ENCODE measurements at places on chromosomes 6 and 20.

DNA sequence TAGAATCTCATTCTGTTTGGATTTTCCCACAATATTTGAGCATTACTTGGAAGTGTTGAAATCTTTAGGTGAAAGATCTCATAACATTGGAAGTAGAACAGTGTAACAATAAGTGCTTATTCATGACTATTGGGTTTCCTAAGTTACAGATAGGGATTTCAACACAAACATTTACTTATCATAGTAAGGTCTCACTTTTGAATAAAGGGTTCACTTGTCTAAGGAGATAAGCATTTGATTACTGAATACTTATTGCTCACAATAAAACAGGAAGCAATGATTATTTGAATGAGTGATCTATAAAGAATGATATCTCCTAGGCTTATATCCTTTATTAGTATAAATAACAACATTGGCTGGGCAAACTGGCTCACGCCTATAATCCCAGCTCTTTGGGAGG lies 14.8 kb downstream of the DDX43 start:
- no peak for DNase-seq

DNA sequence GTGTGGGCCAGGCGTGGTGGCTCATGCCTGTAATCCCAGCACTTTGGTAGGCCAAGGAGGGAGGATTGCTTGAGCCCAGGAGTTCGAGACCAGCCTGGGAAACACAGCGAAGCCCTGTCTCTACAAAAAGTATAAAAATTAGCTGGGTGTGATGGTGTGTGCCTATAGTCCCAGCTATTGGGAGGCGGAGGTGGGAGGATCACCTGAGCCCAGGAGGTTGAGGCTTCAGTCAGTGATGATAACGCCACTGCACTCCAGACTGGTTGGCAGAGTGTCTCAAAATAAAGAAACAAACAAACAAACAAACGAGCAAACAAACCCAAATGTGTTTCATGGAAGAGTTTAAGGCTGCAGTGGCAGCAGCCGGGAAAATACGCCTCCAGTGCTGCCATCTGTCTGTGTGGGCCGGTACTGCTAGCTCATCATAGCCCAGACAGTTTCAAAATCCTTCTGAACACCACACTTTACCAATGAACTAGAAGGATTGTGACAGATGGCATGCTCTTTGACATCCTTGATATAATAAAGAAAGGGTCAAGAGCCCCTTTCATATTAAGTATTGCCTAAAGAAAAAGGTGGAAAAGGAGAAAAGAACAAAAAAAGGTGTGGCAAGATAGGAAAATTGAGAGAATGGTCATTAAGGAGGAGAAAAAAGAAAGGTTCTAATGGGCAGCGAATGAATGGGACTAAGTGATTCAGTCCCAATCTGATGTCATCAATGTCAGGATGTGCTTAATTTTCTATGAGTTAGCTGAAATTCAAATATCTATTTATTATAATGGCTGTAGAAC lies 298.6 kb downstream of the SYNE1 start:
- peak; percentile 19 for DNase-seq

- no peak for DNase-seq
These were observed 9.9 kb upstream of the SNX9 start for GRCh38 chr6:157813191-157813590.

- DNase-seq: no peak
These were observed 218.5 kb downstream of the LY86 start for GRCh38 chr6:6806844-6807518.

DNA sequence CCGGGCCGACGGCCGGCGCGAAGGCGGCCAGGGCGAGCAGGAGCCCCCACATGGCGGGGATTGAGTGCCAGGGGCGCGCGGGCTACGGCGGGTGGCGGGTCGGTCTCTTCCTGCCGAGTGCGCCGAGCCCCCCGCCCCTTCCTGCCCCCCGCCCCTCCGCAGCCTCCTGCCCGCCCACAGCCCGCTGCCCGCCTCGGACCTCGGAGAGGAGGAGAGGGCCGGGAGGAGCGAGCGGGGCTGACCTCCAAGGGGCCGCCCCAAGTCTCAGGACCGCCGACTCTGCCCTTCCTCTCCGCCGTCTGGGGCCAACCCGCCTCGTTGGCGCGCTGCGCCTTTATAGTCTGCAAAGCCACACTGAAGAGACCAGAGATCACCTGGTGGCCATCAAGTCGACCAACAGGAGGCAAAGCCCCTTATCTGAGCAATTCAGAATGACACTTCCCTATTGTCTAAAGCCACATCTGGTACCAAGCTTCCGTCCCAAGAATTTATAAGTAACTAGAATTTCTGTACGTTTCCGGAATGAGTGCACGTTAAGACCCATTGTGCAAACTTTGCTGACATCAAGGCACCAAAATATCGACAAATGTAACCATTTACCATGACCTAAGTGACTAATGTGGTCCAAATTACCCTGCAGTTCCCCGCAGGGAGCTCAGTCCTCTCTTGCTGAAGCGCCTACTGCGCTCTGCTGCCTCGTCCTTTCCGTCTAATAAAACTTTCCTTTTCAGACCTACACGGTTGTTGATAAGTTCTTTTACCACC lies at the start of gene CPXM1:
Gene CPXM1, minus strand, starts transcription at position 107 of the 765 bp plus-strand sequence. Its CDS starts 55 bp downstream, at position 52.
- no peak for DNase-seq

DNA sequence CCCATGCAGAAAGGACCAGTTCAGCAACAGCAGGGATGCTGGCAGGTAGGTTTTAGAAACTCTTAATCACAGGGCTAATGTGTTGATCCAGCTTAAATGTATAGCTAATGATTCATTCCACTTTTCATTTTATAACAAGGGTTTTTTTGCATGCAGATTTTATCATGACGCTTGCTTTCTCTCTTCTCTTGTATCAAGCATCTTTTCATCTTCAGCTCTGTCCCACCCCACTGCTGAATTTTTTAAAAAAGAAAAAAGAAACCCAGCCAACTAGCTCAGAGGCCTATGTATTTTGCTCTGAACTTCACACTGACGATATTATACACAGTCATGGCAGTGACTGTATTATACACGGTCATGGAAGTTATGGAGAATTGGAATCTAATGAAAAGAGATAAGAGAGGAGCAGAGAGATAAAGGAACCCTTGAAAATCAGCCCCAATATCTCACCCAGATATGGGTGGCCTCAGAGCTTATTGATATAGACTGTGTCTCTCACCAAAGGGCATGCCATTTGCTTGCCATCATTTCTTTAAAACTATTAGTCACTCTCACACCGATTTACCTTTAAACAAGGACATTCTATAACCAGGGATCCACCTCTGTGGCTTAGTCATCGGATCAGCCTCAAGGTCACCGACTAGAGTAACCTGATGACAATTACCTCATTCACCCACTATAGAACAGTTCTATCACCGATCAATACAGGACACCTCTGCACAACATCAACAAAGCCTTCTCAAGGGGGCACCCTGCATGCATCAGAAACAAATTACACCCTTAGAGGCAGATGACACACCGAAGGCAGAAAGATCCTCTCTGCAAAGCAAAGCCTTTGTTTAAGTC lies 222.0 kb downstream of the ATXN1 start:
- DNase-seq: no peak

DNA sequence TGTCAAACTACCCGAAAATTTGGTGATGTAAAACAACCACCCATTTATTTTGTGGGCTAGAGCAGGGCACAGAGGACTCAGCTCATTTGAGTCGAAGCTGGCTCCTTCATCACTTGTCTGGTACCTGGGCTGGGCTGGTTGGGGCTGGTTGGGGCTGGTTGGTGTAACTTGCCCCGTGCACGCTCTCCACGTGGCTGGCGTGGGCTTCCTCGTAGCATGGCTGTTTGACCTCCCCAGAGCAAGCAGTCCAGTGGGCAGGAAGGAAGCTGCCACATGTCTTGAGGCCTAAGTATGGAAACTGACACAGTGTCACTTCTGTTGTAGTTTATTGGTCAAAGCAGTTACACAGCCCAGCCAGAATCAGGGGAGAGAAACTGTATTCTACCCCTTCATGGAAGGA lies 27.1 kb downstream of the BCAS4 start:
- DNase-seq: no peak

GRCh38 chr6:678520-678919 lies 14.4 kb downstream of the EXOC2 start:
- DNase-seq: no peak

DNA sequence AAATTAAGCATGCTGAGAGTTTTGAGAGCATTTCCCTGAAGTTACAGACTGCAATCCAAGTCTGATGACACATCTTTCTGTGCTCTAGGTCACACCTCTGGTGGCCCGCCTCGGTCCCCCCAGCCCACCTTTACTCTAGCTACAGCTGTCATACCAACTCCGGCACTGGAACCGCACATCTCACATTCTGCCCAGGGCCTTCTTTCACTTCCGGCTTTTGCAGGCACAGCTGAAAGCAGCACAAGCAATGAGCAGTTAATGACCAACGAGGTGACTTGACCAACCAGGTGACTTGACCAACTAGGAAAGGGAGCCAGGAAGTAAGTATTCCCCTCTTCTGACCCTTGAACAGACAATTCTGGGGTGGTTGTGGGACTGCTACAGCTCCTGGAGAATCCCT lies 88.6 kb upstream of the MOCS1 start:
- DNase-seq: no peak

DNA sequence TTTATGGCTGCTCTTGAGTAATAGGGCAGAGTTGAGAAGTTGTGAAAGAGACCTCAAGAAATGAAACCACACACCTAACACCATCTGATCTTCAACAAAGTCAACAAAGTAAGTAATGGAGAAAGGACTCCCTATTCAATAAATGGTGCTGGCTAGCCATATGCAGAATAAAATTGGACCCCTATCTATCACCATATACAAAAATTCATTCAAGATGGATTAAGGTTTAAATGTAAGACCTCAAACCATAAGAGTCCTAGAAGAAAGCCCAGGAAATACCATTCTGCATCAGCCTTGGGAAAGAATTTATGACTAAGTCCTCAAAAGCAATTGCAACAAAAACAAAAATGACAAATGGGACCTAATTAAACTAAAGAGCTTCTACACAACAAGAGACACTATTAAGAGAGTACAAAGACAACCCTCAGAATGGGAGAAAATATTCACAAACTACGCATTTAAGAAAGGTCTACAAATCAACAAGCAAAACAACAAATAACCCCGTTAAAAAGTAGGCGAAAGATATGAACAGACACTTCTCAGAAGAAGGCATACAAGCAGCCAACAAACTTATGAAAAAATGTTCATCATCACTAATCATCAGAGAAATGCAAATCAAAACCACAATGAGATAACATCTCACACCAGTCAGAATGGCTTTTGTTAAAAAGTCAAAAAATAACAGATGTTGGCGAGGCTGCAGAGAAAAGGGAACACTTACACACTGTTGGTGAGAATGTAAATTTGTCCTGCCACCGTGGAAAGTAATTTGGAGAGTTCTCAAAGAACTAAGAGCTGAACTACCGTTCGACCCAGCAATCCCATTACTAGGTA lies 4.0 kb downstream of the MAP3K5 start:
- DNase-seq: peak; percentile 77

- no peak for DNase-seq
These were observed 23.5 kb upstream of the NPBWR2 start for GRCh38 chr20:64130876-64131275.

GRCh38 chr6:112592159-112592558 lies 245.0 kb downstream of the RFPL4B start:
- DNase-seq: no peak

- peak; percentile 2 for DNase-seq
These were observed 140.7 kb upstream of the FLRT3 start for GRCh38 chr20:14478126-14478525.

DNA sequence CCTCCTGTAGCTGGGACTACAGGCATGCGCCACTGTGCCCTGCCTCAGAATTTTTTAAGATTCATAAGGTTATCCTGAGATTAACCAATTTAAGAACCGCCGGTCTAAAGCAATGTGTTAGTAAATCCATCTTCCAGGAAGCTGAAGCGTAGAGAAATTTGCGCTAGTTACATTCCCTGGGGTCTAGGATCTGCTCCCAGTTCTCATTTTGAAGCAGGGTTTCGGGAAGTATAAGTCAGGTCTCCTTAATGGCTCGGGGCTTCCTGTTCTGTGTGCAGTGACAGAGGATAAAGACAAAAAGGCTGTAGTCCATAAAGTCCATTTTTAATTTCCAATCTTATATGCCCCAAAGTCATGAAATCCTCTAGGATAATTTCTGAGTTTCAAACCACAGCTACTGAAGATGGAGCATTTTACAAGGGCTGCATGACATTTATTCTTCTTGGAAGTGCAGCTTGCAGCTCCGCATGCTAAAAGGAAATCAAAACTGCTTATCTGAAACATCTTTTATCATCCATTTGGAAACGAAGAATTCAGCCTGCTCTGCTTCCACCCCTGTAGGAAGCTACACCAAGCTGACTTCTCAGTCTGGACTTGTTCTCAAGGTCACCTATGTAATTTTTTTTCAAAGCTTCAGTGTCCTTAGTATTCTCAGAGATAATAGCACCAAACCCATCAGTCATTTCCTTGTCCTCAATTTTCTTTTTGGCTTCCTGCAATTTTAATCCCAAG lies 326.1 kb downstream of the PRL start:
- no peak for DNase-seq

- no peak for DNase-seq
These were observed 181.4 kb upstream of the ID4 start for GRCh38 chr6:19655744-19656143.

DNA sequence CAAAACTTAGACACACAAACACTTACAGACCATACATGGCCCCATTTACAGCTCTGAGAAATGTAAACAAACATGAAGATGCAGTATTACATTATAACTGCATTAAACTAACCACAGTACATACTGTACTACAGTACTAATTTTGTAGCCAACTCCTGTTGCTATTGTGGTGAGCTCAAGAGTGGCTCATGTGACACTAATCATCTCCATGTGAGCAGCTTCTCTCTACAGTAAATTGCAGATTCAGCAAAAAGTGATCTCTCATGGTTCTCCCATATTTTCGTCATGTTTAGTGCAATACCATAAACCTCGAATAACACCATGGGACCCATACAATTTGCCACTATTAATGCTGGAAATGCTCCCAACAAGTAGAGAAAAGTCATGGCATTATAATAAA lies 860.4 kb downstream of the EPHA7 start:
- DNase-seq: no peak

DNA sequence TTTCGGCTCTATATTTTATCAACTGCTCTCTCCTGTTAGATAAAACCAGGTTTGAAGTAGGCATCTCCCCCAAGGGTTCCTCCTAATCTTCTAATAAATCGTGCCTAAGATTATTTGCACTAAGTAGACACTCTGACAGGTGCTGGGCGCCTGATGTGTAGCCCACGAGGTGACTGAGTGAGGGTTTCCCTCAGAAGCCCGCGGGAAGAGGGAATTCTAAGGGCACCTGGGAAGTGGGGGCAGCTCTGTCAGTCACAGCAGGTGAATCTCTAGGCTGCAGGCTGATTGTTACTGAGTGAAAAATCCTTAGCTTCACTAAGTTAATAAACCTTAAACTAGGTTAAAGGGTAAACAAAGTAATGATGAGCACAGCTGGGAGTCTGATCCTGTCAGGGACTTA lies 68.2 kb downstream of the PXDC1 start:
- no peak for DNase-seq

GRCh38 chr6:14291331-14291730 lies 173.8 kb downstream of the CD83 start:
- DNase-seq: no peak

All from fibroblast of skin of scalp (primary cell).